ENCODE measurements at places on chromosomes 3 and 15. TPM values are rescaled to one million over a fixed set of nuclear protein-coding genes. Genes with fewer than 3 reads are reported as not detected.

- no peak for DNase-seq
Measured at GRCh38 chr3:109353057-109353456, 15.7 kb upstream of the DPPA4 start.

DNA sequence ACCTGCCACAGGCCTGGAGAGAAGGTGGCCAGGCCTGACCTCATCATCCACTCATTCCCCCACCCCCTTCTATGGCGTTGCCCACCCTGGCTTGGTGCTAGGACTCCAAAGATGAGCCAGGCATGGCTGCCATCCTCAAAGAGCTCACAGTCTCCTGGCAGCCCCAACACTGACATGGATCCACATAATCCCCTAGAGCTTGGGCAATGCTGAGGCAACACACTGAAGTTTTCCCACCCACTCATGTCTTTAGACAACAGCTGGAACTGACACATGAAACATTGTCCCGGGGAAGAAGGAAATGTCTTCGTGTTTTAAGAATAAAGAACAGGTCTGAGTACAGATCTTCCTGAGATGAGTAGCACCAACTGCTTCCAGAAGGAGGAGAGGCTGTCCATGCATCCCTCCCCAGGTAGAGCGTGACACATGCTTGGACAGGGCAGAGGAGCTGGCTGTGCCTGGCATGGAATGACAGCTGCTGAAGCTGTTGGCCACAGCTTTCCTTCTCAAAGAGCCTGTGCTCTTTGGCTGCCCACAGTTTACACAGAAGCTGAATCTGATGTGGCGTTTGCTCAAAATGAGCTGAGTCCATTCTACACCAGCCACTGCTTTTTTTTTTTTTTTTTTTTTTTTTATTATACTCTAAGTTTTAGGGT is 70.1 kb downstream of the HOMER2 start:
- DNase-seq = no peak

DNA sequence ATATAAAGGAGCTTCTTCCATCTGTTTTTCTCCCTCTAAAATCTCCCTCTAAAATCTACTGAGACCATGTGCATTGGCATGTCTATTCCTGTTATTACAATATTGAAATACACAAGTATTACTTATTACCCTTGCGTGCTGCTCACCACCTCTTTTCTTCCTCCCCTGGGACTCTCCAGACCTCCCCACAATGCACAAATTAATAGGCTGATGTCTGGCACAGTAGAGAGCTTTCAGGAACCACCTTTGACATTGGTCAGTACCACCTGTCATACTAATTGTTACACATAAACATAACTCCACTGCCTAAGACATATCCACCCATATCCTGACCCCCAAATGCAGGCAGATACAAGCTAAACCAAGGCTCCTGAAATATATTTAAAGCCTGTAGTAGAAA is 722.6 kb downstream of the FHIT start:
- no peak for DNase-seq

GRCh38 chr3:143252931-143253330 is 133.4 kb downstream of the CHST2 start:
- DNase-seq = no peak

DNA sequence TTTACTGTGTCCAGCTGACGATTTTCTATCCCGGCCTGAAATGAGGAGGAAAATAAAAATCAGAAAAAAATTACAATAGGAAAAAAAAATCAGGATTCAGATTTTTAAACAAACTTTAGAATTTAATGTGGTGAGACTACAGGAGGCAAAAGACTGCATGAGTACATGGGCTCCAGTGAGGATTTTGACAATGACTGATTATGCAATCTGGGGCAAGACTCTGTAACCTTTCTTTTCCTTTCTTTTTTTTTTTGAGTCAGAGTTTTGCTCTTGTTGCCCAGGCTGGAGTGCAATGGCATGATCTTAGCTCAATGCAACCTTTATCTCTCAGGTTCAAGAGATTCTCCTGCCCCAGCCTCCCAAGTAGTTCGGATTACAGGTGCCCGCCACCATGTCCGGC is 29.9 kb downstream of the SPG11 start:
- no peak for DNase-seq

GRCh38 chr3:78761126-78761525 is 1006.7 kb downstream of the ROBO1 start:
- DNase-seq = no peak

GRCh38 chr15:67019884-67020520 is 45.4 kb upstream of the SMAD3 start:
- no peak for DNase-seq

- no peak for DNase-seq
Measured at GRCh38 chr3:184198509-184198908, 12.5 kb downstream of the ABCF3 start.

DNA sequence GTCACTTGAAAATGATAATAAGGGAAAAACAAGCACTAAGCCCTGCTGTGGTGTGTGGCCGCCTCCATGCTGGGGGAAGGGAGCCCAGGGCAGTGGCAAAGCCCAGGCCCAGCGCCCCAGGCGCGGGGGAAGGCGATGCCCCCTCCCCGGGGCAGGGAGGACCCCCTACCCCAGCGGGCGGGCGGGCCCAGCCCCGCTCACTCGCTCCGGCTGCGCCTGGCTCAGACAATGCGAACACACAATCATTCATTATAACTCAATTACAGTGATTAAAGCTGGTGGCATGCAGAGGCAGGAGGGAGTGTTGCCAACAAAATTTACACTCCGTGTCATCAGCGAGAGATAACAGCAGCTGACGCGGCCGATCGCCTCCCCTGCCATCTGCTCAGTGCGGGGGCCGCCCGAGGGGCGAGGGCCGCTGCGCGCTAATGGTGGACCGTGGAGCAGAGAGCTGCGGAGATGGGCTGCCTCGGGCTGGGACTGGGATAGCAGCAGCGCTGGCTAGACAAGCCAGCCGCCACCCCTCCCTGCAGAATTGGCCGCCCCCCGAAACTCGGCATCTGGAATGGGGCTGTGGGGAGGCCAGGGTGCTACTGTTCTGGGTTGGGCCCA is 64.1 kb downstream of the TLE3 start:
- DNase-seq = no peak

GRCh38 chr15:80485370-80486164 is 81.4 kb downstream of the ARNT2 start:
- no peak for DNase-seq

- no peak for DNase-seq
Measured at GRCh38 chr3:98110550-98110908, 20.0 kb upstream of the OR5H1 start.

DNA sequence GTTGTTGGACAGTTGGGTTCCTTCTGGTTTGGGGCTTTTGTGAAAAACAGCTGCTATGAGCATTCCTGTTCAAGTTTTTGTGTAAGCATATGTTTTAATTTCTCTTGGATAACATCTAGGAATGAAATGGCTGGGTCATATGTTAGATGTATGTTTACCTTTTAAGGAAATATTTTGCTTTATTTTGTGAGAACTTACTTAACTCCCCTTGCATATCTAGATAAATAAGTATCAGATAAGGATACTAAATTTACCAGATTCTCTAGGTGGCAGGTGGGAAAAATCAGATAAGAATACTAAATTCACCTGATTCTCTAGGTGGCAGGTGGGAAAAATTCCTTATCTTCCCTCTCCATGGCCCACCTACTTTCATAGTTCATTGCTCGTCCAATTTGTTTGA is 1.1 kb upstream of the PLS1 start:
- DNase-seq = no peak

DNA sequence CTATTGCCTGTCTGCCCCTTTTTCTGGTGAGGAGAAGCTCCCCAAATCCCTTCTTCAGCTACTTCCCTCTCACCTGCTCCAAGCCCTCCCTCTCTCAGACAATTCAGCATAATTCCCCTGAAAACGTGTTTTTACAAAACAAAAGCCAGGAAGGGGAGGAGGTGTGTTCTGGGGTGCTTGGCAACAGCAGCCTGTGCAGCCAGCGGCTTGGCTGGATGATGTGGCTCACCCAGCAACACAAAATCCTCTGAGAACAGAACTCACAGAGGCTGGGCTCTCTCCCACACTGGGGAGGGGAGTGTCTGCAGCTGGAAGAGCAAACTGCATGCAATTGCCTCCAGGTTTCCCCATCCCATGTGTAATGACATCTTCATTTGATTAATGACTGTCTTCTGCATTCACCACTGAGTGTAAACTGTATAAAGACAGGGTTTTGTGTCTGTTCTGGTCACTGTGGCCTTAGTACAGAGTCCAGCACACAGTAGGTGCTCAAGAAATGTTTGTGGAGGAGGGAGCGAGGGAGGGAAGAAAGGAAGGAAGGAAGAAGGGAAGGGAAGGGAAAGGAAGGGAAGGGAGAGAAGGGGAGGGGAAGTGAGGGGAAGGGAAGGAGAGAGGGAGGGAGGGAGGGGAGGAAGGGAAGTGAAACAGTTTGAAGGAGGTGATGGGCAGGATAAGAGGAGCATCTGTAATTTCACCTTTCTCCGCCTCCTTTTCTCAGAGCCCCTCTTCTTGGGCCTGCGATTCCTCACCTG is 70.1 kb upstream of the GLCE start:
- peak; percentile 94 for DNase-seq

DNA sequence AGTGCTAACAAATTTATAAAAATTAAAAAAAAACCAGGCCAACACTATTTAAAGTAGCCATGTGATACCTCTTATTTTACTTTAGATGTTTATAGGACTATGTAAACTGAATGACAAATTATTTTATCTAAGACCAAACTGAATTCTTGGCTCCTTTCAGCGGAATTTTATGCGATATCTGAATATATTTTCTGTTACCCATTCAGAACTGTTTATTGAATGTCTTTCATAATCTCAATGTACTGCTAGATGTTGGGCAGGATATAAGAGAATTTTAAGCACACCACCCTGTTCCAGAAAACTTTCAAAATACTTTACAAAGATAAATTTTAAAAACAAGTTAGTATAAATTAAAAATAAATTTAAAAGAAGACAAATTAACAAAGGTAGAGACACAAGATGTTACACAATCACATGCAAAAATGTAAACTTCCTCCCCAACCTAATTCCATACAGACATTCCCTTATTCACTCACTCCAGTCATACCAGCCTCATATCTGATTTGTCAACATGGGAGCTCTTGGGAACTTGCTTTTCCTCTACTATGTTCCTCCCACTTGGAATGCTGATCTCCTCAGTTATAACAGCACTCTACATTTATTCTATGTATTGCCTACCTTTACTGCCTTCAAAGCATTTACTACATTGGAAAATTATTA is 154.6 kb upstream of the MBNL1 start:
- no peak for DNase-seq

GRCh38 chr3:36736301-36736700 is 28.1 kb downstream of the DCLK3 start:
- DNase-seq = no peak

DNA sequence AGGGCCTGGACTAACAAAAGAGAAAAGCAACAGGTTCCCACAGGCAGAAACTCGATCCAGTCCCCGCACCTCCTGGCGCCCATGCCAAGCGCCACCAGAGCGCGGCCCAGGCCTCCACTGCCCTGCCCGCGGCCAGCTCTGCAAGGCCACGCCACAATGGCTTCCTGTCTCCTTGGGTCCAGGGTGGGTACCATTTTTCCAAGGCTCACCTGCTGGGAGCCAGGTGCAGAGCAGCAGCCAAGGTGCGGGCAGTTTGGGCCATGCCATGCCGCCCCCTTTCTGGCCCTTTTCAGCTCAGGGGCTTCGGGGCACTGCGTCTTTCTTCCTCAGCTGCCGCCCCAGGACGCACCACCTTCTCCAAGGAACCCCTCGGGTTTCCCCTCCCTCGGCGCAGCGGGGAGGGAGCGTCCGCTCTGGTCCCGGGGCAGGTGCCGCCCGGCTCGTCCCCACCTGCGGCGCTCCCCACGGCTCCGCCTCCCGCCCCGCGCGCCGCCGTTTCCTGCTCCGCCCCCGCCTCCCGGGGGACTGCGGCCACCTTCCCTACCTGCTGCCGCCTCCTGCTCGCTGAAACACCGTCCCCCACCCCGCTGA is at the start of gene ILDR1:
ILDR1 (minus strand) TSS at position 437 of the 591 bp plus-strand sequence; CDS start at position 267, 170 bp downstream.
- peak; percentile 74 for DNase-seq

DNA sequence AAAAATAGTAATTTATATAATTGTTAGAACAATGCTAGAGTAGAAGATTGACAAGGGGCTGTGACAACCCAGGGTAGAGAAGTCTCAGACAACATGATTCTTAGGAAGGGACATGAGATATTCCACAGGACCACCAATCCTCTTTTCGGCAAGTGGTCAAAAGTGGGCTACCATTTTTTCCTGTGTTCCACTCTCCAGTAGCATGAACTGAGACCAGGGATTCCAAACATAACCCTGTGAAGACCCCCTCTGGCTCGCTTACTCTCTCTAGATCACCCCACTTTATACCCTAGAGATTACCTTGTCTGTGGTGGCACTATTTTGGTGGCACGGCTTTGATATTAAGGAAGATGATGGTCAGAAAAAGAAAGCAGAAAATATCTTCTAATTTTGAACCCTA is 960 bp downstream of the GCSAM start:
- DNase-seq = no peak

DNA sequence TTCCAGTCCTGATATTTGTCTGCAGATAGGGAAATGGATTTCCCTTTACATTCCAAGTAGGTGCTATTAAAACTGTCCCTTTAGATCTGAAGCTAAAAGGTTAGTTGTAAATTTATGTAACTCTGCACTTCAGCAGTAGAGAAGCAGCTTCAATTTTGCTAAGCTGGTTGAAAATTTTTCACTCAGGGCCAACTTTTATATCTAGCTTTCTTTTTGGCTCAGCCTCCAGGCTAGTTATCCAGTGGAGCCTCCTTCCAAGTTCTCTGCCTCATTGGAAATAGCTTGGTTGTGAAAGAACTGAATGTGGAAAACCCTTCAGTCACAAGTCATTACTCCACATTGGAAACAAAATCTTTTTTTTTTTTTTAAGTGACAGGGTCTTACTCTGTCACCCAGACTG is 8.2 kb upstream of the ZNF660 start:
- no peak for DNase-seq

GRCh38 chr3:24829011-24829581 is 334.4 kb upstream of the THRB start:
- peak; percentile 72 for DNase-seq

DNA sequence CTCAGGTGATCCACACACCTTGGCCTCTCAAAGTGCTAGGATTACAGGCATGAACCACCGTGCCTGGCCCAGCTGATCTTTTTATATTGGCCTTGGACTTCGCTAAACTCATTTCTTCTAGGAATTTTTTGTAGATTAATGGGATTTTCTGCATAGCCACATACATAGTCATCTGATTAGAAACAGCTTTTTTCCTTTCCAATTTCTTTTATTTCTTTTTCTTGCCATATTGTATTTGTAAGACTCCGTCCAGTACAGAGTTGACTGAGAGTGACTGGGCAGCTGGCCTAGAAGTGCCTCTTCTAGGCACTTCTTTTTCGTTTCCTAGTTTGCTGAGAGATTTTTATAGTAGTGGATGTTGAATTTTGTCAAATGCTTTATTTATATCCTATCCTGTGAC is 37.4 kb downstream of the ARIH1 start:
- DNase-seq = no peak

- no peak for DNase-seq
Measured at GRCh38 chr3:185934174-185934557, 3.6 kb downstream of the TRA2B start.

Gene CHST13
- total RNA-seq = 8.4 TPM

Gene ANXA2
- 202 TPM for total RNA-seq

Gene ADAMTS17
- 0.74 TPM for total RNA-seq

Gene SRPRB
- 25.3 TPM for total RNA-seq

Gene EOMES
- not detected for total RNA-seq

Gene MCCC1
- total RNA-seq = 24.4 TPM

Gene XCR1
- total RNA-seq = not detected

Gene OSBPL10
- 204 TPM for total RNA-seq

Gene ZIC4
- not detected for total RNA-seq

Gene HDGFL3
- total RNA-seq = 67.1 TPM
